Liver (tissue), 10 donors: ENCODE measurements at places on chromosomes 12 and 14. TPM values are rescaled to one million over a fixed set of nuclear protein-coding genes. Genes with fewer than 3 reads are reported as not detected.

KRT75 gene
- not detected for total RNA-seq

CLECL1 gene
- 0.42 TPM for total RNA-seq

DNA sequence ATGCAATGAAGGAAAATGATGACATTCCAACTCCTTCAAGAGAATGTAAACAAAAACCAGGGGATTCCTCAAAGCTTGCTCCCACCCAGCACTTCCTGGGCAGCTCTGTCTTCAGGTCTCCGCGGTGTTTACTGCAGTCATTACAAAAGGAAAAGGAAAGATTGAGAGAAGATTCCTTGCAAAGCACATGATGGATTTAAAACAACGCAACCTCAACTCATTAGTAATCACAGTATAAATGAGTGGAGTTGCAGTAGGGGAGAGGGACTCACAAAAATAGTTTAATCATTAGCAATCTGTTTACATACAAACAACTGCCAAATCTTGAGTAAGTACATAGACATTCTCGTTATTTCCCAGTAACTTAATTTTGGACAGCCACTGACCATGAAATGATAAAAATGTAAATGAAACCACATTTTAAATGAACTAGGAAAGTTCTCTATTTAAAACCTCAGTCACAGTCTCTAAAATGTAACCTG is 49.7 kb upstream of the OVCH1 start:
- DNase-seq = no peak

GRCh38 chr12:30796313-30796780 is 41.6 kb upstream of the CAPRIN2 start:
- DNase-seq = no peak

GRCh38 chr12:28893365-28893764 is 255.7 kb upstream of the FAR2 start:
- DNase-seq = no peak

- DNase-seq = no peak
Observed at GRCh38 chr12:9378430-9378835, 170.2 kb upstream of the PZP start.

- DNase-seq = no peak
Observed at GRCh38 chr12:75853626-75854025, 177.9 kb downstream of the PHLDA1 start.

DNA sequence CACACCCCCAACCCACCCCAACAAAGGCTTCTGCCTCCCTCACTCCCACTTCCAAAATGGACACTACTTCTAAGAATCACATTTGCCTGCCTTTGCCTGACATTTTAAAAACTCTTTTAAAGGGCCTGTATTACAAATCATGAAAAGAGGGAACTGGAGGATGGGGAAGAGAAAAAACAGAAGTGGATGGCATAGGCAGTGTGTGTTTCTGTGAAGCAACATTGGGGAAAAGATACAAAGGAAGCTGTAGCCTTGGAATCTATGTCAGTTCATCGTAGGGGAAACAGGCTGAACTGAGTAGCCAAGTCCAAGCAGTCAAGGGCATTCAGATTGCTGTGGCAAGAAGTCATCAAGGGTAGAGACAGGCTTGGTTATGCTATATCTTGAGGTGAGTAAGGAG is 273.9 kb downstream of the BTG1 start:
- no peak for DNase-seq

- no peak for DNase-seq
Observed at GRCh38 chr14:103597623-103598377, 31.2 kb upstream of the KLC1 start.
